ENCODE measurements at places on chromosomes 16 and 17.

GRCh38 chr16:22008215-22009059, 526 bp downstream of the MOSMO start:
- DNase-seq: peak; percentile 35
- H3K4me1 ChIP-seq: peaks cover 16% of the 10 kb centered on the region
- peak overlapping the region; percentile 94 for H3K4me3 ChIP-seq
- peaks cover 2% of the 10 kb centered on the region for H3K27me3 ChIP-seq
- no peaks in the 10 kb centered on the region for H3K36me3 ChIP-seq
- no peak overlapping the region for H3K27ac ChIP-seq

- H3K36me3 ChIP-seq: no peaks in the 10 kb centered on the region
- DNase-seq: no peak
- H3K27ac ChIP-seq: no peak overlapping the region
- H3K4me3 ChIP-seq: no peak overlapping the region
- peaks cover 3% of the 10 kb centered on the region for H3K27me3 ChIP-seq
- no peaks in the 10 kb centered on the region for H3K4me1 ChIP-seq
Observed at GRCh38 chr17:70011750-70012149, 63.3 kb upstream of the KCNJ16 start.

- DNase-seq: peak; percentile 80
- H3K4me1 ChIP-seq: no peaks in the 10 kb centered on the region
- no peaks in the 10 kb centered on the region for H3K27me3 ChIP-seq
- no peak overlapping the region for H3K4me3 ChIP-seq
- no peak overlapping the region for H3K27ac ChIP-seq
Observed at GRCh38 chr16:1102921-1103635, 7.0 kb upstream of the C1QTNF8 start.

DNA sequence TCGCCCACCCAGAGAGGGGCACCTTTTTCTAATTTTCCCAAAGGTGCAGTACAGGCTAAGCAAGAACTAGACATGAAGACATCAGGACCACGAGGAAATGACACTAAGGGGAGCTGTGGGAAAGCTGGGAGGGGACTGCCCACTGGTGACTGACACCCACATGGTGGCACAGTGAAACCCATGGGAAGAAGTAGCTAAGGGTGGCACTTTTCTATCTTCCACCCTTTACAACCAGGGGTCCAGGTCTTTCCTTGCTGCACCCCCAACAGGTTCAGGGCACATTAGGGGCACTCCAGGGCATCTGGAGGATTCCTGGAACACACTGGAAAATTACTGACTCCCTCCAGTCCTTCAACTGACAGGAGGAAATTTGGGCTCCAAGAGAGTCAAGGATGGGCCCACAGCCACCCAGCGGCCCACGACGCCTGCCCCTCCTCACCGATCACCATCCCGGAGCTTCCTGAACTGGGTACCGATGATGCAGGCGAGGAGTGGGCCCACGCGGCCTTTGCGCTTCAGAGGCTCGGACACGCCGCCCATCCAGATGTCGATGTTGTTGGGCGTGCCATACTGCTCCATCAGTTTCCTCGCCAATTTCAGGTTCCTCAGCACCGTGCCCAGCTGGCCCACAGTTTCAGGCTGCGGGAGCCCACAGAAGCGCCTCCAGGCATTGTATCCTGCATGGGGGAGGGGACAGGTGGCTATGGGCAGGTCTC, 9.4 kb downstream of the MPO start:
- no peak overlapping the region for H3K27ac ChIP-seq
- H3K27me3 ChIP-seq: peaks cover 8% of the 10 kb centered on the region
- no peaks in the 10 kb centered on the region for H3K4me1 ChIP-seq
- DNase-seq: no peak
- no peaks in the 10 kb centered on the region for H3K36me3 ChIP-seq

GRCh38 chr16:84087001-84087400, 29.7 kb downstream of the MBTPS1 start:
- no peak for DNase-seq
- peaks cover 4% of the 10 kb centered on the region for H3K27me3 ChIP-seq
- H3K27ac ChIP-seq: no peak overlapping the region
- no peaks in the 10 kb centered on the region for H3K4me1 ChIP-seq

GRCh38 chr17:75795820-75796607, 11.4 kb downstream of the UNK start:
- peaks cover 21% of the 10 kb centered on the region for H3K36me3 ChIP-seq
- DNase-seq: no peak
- H3K4me3 ChIP-seq: no peak overlapping the region
- H3K27me3 ChIP-seq: no peaks in the 10 kb centered on the region
- H3K4me1 ChIP-seq: no peaks in the 10 kb centered on the region

- no peak overlapping the region for H3K27ac ChIP-seq
- no peak overlapping the region for H3K4me3 ChIP-seq
- H3K27me3 ChIP-seq: peaks cover 6% of the 10 kb centered on the region
Observed at GRCh38 chr16:65665586-65665985, 543.7 kb upstream of the CDH11 start.

GRCh38 chr16:51621610-51622009, 470.5 kb upstream of the SALL1 start:
- no peak overlapping the region for H3K27ac ChIP-seq
- no peak overlapping the region for H3K4me3 ChIP-seq
- peaks cover 24% of the 10 kb centered on the region for H3K4me1 ChIP-seq

GRCh38 chr16:89363621-89364393, 126.6 kb downstream of the ANKRD11 start:
- peaks cover 48% of the 10 kb centered on the region for H3K4me1 ChIP-seq
- no peak overlapping the region for H3K4me3 ChIP-seq
- H3K36me3 ChIP-seq: peaks cover 9% of the 10 kb centered on the region
- H3K27ac ChIP-seq: peak overlapping the region; percentile 75
- no peak for DNase-seq

DNA sequence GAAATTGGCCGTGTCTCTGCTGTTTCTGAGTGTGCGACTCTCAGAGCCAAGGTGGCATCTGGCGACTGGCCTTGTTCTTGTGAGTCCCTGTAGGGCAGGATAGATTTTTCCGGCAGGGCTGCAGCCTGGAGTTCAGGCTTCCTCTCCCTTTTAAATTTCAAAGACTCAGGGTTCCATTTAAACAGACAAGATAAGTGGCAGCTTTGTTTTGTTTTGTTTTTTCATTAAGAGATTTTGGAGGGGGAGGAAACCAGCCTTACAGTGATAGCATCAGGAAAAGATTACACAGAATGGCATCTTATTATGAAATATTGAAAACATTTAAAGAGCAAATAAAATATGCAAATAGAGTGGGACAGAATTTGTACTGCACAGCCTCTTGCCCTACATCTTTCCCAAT, 151.3 kb downstream of the RPTOR start:
- H3K36me3 ChIP-seq: peaks cover 3% of the 10 kb centered on the region
- peaks cover 51% of the 10 kb centered on the region for H3K4me1 ChIP-seq
- no peak overlapping the region for H3K4me3 ChIP-seq
- no peak overlapping the region for H3K27ac ChIP-seq
- DNase-seq: no peak
- H3K27me3 ChIP-seq: peaks cover 4% of the 10 kb centered on the region

- no peak overlapping the region for H3K4me3 ChIP-seq
- H3K4me1 ChIP-seq: no peaks in the 10 kb centered on the region
- no peaks in the 10 kb centered on the region for H3K36me3 ChIP-seq
- peaks cover 2% of the 10 kb centered on the region for H3K27me3 ChIP-seq
- no peak for DNase-seq
- no peak overlapping the region for H3K27ac ChIP-seq
Observed at GRCh38 chr17:56604691-56605290, 11.3 kb downstream of the NOG start.

DNA sequence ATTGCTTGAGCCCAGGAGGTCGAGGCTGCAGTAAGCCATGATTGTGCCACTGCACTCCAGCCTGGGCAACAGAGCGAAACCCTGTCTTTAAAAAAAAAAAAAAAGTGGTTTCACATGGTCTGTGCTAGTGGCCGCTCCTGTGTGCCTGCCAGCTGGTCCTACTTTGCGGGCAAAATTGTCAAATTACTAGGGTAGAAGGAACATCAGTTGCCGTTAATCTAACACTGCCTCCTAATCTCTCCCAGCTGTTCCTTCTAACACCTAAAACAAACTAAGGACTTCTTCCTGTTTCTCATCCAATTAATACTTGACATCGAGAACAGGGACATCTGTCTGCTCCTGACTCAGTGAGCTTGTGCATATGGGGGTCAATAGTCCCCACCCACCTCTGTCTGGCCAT, 23.9 kb downstream of the TMEM11 start:
- H3K4me1 ChIP-seq: peaks cover 37% of the 10 kb centered on the region
- DNase-seq: no peak
- peaks cover 36% of the 10 kb centered on the region for H3K36me3 ChIP-seq
- H3K4me3 ChIP-seq: peak overlapping the region; percentile 66
- H3K27ac ChIP-seq: no peak overlapping the region
- peaks cover 2% of the 10 kb centered on the region for H3K27me3 ChIP-seq

- no peaks in the 10 kb centered on the region for H3K4me1 ChIP-seq
- H3K27me3 ChIP-seq: peaks cover 2% of the 10 kb centered on the region
- H3K27ac ChIP-seq: no peak overlapping the region
- no peak for DNase-seq
- H3K4me3 ChIP-seq: no peak overlapping the region
- peaks cover 31% of the 10 kb centered on the region for H3K36me3 ChIP-seq
Observed at GRCh38 chr16:27520982-27521673, 28.6 kb downstream of the GTF3C1 start.

DNA sequence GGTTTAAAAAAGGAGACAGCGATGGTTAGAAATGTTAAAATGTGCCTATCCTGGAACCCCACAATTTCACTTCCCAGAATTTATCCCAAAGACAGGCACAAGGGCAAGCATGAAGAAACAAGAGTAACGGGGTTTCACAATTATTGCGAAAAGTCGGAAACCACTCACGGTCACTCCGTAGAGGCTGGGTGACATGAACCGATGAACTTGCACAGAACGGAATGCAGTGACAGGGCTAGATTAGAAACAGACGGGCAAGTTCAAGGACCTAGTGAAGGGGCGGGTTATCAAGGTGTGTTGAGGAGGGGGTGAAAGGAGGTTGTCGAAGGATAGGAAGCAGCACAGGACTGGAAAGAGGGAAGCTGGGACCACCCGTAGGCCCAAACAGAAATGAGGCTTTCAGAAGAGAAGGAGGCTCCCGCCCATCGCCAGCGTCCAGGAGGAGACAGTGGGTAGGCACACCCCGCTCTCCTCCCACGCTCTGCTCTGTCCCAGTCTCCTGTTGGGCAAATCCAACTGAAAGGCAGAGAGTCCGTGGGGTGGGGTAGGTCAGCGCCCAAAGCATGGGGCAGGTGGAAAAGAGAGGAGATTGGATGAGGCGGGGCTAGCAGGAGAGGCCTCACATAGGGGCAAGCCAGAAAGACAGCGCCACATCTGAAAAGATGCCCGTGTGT, 47.4 kb upstream of the JPH3 start:
- no peak overlapping the region for H3K27ac ChIP-seq
- H3K4me1 ChIP-seq: peaks cover 7% of the 10 kb centered on the region
- H3K36me3 ChIP-seq: peaks cover 4% of the 10 kb centered on the region
- peaks cover 5% of the 10 kb centered on the region for H3K27me3 ChIP-seq
- no peak overlapping the region for H3K4me3 ChIP-seq

- DNase-seq: no peak
- H3K27ac ChIP-seq: no peak overlapping the region
- H3K36me3 ChIP-seq: peaks cover 5% of the 10 kb centered on the region
- no peak overlapping the region for H3K4me3 ChIP-seq
- H3K27me3 ChIP-seq: peaks cover 16% of the 10 kb centered on the region
Observed at GRCh38 chr16:1327619-1327947, 5.9 kb upstream of the BAIAP3 start.

DNA sequence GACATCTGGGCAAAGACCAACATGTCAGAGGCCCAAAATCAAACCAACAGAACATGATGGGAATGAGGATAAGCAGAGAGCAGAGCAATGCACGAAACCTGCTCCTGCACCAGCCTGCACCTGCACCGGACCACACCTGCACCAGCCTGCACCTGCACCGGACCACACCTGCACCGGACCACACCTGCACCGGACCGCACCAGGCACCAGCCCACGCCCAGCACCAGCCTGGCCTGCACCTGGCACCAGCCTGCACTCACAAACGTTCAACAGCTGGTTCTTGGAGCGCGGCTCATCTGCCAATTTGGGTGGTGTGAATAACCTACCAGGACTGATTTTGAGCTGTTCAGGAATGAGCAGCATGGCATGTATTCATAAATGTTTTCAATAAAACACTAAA, 18.2 kb downstream of the CEP131 start:
- DNase-seq: no peak
- H3K36me3 ChIP-seq: no peaks in the 10 kb centered on the region
- H3K27ac ChIP-seq: peak overlapping the region; percentile 77
- no peak overlapping the region for H3K4me3 ChIP-seq
- H3K27me3 ChIP-seq: peaks cover 2% of the 10 kb centered on the region

DNA sequence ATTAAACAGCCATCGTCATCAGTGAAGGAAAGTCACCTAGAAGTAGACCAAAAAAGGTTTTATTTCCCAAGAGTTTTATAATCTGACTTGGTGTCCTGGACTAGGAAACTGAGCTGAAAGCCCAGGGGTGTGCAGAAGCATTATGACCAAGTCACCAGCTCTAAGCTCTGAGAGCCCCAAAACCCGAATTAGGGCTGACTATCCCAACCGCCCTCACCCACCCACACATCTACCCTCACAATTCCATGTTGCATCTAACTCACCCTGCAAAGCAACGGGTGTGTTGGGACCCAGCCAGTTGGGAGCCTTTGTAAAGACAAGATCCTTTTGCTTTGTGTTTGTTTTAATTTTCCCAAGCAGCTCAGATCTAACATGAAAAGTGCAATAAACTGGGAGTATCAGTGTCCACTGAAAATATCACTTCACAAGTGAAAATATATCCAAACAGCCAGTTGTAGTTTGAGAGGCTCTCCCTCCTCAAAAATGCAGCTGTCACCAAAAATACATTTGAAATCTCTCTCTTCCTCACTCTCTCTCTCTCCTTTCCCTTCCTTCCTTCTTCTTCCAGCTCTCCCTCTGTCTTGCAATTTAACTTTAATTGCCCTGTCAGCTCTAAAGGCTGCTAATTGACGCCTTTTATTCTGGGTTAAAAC, 16.2 kb upstream of the NOG start:
- H3K27ac ChIP-seq: no peak overlapping the region
- H3K36me3 ChIP-seq: no peaks in the 10 kb centered on the region
- no peak overlapping the region for H3K4me3 ChIP-seq
- DNase-seq: no peak
- H3K27me3 ChIP-seq: peaks cover 4% of the 10 kb centered on the region

- DNase-seq: no peak
- H3K27ac ChIP-seq: no peak overlapping the region
- peaks cover 14% of the 10 kb centered on the region for H3K36me3 ChIP-seq
- no peak overlapping the region for H3K4me3 ChIP-seq
- peaks cover 6% of the 10 kb centered on the region for H3K4me1 ChIP-seq
- no peaks in the 10 kb centered on the region for H3K27me3 ChIP-seq
Observed at GRCh38 chr17:59361386-59361785, 29.9 kb downstream of the YPEL2 start.

DNA sequence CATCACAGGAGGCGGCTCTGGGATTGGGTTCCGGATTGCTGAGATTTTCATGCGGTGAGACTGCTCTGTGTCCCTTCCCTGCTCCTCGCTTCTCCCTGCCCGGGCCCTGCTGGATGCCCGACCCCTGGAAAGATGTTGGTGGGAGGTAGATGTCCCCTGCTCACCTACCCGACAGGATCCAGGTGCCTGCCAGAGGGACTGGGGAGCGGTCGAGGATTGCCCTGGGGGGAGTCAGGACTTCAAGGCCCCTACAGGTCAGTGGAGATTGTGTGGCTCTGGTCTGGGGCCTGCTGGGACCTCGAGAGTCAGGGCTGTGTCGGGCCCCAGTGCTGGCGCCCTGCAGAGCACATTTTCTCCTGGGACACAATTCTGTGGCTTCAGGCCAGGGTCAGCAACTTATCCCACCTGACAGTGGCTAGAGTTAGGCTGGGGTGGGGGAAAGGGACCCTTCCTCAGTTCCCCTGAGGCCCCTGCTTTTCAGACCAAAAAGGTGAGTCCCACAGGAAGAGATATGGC, 3.3 kb downstream of the DECR2 start:
- H3K27ac ChIP-seq: no peak overlapping the region
- H3K4me1 ChIP-seq: peaks cover 4% of the 10 kb centered on the region
- no peak for DNase-seq
- H3K27me3 ChIP-seq: peaks cover 8% of the 10 kb centered on the region
- no peak overlapping the region for H3K4me3 ChIP-seq
